Activated naive CD4-positive, alpha-beta T cell (primary cell): ENCODE measurements at places on chromosomes 5 and 9.

- no peak for DNase-seq
Measured at GRCh38 chr5:168073991-168074800, 217.2 kb upstream of the WWC1 start.

DNA sequence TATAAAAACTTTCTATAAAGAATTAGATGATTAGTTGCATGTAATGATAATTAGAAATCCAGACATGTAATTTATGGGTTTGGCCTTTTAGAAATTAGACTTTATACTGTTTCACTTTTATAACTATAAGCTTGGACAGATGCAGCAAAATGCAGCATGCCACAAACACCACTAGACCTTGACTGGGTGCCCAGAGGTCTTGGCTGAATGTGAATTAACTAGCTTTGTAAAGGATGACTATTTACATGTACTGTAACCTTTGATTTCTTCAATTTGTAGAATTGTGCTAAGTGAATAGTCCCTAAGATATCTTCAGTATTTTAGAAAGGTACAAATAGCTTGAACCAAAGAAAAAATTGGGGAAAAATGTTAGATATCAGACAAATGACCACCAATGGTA, 2168.1 kb downstream of the MAT2B start:
- DNase-seq = no peak

DNA sequence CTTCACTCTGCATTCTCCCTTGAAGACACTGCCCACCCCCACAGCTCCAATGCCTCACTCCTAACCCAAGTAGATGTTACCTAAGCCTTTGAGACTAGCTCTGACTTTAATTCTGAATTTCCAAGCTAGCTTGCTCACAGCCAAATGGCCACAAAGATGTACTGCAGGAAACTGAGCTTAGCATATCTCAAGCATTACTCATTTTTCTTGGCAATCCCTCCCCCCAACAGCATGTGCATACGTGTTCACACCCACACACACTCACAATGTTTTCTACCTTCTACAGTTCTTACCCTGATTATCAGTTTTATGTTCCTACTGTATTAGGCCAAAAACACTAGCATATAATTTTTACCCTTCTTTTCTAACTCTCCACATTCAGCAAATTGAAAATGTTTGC, 13.7 kb upstream of the GRIA1 start:
- DNase-seq = no peak

DNA sequence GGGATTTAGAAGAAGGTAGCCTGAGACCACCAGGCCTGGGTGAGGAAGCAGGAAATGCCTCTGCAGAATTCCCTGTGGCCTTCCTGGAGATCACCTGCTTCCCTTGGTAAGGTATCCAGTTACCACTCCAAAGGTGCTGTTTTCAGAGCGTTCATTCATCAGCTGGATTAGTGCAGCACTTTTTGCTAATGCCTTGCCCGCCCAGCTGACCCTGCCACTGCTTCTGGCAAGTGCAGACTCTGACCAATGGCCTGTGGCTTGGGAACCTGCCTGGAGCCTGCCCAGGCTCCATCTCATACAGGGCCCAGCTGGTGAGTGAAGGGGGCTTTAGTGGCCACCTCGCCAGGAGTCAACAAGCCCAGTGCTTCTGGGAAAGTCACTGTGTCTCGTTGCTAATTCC, 48.6 kb downstream of the FOXI1 start:
- DNase-seq = no peak

DNA sequence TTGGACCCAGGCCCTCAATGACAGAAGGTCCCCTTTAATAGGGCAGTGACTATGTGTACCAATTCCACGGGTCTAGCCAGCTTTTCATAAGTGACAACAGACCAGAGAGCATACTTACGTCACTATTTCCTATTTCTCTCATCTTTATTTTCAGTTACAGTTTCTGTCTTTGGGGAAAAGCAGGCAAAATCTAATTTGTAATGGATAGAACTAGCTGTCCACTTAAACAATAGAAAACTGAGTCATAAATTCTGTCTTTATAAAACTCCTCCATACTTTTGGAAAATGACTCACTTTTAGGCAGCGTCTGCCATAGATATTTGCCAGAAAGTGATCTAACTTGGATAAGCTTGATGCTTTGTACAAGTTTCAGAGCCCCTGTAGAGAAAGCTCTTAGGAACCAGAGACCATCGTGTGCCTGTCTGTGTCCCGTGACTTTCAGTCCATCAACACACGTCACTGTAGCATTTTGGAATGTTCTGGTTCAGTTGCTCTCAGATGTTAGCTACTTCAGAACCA, 101.9 kb downstream of the F2RL2 start:
- DNase-seq = no peak

- no peak for DNase-seq
Measured at GRCh38 chr5:151700820-151701219, 14.1 kb upstream of the SPARC start.

DNA sequence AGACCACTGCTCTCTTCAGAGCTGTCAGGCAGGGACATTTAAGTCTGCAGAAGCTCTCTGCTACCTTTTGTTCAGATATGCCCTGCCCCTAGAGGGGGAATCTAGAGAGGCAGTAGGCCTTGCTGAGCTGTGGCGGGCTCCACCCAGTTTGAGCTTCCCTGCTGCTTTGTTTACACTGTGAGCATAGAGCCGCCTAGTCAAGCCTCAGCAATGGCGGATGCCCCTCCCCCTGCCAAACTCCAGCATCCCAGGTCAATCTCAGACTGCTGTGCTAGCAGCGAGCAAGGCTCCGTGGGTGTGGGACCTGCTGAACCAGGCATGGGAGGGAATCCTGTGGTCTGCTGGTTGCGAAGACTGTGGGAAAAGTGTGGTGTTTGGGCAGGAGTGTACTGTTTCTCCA, 59.9 kb downstream of the CAVIN4 start:
- no peak for DNase-seq

DNA sequence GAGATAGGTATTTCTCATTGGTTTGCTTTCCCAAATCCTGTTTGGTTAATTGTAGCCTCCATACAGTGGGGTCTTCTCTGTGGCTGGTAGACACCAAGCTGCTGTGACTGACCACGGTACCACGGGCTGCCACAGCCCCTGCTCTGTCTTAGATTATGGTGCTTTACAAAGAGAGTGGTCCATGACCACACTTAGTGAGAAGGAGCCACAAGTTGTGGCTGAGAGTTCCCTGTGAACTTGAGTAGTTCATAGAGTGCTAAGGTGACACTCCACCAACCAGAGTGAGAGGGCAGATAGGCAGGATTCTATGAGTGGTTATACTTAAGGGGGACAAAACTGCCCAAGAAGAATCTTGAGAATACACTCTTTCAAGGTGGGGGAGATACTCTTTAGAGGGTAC, 25.8 kb upstream of the ZBTB34 start:
- no peak for DNase-seq

GRCh38 chr5:150024346-150024984, 23.9 kb downstream of the HMGXB3 start:
- no peak for DNase-seq

DNA sequence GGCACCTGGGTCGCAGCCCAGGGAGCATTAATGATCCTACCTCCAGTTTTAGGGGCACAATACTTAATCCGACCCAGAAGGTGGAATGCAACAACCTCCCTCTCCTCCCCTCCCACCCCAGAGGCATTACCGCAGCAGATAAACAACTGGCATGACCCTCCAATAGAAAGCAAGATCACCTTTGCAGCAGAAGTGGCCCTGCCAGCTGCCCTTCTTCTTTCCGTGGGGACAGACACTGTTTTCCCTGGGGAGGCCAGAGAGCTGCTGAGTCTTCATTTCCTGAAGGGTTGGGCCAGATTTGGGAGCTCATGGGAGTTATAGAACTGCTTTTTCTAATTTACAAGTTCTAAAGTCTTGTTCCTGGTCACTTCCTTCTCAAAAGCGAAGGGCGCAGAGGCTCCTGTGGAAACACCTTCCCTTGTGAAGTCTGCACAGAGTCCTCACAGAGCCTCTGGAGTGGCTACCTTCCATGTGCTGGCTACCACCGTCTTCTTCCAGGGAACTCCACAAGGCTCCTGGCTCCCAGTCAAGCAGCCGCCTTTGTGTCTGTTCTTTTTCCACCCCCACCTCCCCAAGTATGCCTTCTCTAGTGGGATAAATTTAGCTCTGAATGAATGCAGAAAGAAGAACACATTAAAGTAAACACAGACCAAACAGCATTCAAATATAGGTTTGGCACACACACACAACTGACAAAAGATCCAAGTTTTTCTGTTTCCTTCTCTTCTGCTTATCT, 8.0 kb upstream of the PALM2AKAP2 start:
- no peak for DNase-seq

- DNase-seq = no peak
Measured at GRCh38 chr9:114263853-114264510, 58.9 kb upstream of the ORM1 start.

DNA sequence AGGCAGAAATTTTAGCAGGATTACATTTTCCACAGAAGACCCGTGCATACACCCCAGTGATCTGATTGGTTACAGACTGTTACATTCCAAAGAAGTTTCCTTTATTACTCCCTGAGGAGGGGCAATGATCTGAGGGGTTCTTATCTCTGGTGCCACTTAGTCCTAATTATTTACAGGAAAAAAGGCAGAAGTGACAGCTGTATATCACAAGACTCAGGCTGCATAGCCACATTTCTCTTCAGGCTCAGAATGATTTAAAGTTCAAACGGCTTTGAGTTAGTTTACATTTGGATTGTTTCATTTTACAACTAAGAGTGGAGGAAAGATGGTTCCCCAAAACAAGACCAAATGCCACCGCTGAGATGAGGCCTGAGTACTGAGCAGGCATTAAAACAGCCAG, 17.3 kb downstream of the NAIF1 start:
- DNase-seq = no peak

DNA sequence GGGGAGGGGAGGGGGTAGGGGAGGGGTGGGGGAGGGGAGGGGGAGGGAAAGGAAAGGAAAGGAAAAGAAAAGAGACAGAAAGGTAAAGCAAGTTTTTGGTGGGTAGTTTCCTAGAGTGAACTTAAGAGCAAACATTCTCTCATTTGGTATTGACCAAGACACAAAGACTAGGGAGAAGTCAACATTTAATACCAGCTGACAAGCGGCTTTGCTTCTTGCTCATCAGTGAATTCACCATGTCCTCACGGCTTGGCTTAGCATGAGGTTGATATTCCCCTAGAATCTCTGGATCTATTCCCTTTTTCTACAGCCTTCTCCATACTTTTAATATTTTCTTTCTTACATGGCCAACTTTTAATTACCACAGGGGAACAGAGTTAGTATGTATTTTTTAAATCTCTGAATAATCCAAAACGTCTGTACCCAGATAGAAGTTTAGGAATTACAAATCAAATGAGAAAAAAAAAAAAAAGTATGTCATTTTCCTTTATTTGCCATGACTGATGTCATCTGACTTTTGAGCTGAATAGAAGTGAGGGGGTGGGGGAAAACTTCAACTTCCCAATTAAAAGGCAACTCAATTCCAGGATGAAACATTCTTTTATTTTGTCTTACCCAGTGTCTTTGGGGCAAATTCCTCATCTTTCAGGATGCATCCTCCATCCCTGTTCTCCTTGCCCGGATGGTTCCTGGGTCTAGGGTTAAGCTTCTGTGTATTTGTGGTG, 40.1 kb upstream of the GLIS3 start:
- no peak for DNase-seq

DNA sequence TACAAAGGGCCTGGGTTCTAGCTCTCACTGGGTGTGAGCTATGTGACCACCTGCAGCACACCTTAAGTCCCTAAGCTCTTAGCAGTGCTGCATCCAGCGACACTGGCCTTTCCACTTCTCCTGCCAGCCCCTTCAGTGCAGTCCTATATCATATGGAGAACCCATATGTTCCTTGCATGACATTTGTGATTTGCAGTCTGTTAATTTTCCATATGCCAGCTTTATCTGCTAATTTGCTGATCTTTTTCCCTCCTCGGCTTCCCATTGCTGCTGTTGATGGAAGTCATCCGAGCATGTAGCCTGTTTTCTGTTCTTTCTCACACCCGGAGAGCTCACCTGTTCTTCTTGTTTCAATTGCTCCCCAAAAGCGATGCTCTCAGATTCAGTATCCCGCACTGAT, 23.2 kb downstream of the PRDM6 start:
- no peak for DNase-seq

DNA sequence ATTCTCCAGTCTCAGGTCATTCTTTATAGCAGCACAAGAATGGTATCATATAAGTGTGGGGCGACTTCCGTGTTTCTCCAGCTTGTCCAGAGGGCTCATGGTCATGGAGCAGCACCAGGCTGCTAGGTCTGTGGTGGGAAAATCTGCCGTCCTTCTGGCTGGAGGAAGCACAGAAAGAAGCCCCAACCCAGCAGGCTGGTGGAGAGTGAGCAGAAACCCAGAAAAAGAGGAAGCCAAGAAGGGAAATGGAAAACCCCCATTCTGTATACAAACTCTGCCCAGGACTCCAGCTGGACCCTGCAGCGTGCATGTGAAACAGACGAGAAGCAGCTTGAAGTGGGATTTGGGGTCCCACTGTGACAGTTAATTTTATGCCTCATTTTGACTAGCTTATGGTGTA, 34.3 kb upstream of the OLFM1 start:
- DNase-seq = no peak

- no peak for DNase-seq
Measured at GRCh38 chr9:134983074-134983473, 65.4 kb upstream of the FCN1 start.

GRCh38 chr5:54610197-54610944, 92.8 kb downstream of the SNX18 start:
- no peak for DNase-seq

GRCh38 chr5:107092695-107093094, 578.0 kb downstream of the EFNA5 start:
- DNase-seq = no peak

GRCh38 chr9:88661759-88662158, 126.8 kb downstream of the NXNL2 start:
- no peak for DNase-seq

GRCh38 chr9:135492886-135493669, 7.4 kb upstream of the MRPS2 start:
- DNase-seq = no peak

- no peak for DNase-seq
Measured at GRCh38 chr9:137853392-137853995, 24.1 kb upstream of the CACNA1B start.
